ENCODE measurements at places on chromosomes 7 and 10.
A peak's percentile ranks its signal among the peaks of the same experiment; 100 is the strongest.

- DNase-seq, result no peak
Observed at GRCh38 chr7:124996778-124997177, 67.2 kb upstream of the POT1 start.

GRCh38 chr10:133438711-133439273 lies 14.4 kb upstream of the SPRN start:
- DNase-seq, result peak; percentile 81

- DNase-seq, result no peak
Observed at GRCh38 chr7:101516851-101517250, 112.2 kb downstream of the MYL10 start.

GRCh38 chr10:2839081-2839725 lies 228.1 kb upstream of the PFKP start:
- DNase-seq, result peak; percentile 52

GRCh38 chr10:52129410-52130178 lies 184.5 kb upstream of the DKK1 start:
- no peak for DNase-seq

GRCh38 chr7:142018154-142018553 lies 22.5 kb downstream of the MGAM start:
- no peak for DNase-seq

GRCh38 chr10:14259696-14260566 lies 70.8 kb downstream of the FRMD4A start:
- no peak for DNase-seq

GRCh38 chr10:132449051-132449810 lies 52.2 kb downstream of the PWWP2B start:
- DNase-seq, result peak; percentile 75

DNA sequence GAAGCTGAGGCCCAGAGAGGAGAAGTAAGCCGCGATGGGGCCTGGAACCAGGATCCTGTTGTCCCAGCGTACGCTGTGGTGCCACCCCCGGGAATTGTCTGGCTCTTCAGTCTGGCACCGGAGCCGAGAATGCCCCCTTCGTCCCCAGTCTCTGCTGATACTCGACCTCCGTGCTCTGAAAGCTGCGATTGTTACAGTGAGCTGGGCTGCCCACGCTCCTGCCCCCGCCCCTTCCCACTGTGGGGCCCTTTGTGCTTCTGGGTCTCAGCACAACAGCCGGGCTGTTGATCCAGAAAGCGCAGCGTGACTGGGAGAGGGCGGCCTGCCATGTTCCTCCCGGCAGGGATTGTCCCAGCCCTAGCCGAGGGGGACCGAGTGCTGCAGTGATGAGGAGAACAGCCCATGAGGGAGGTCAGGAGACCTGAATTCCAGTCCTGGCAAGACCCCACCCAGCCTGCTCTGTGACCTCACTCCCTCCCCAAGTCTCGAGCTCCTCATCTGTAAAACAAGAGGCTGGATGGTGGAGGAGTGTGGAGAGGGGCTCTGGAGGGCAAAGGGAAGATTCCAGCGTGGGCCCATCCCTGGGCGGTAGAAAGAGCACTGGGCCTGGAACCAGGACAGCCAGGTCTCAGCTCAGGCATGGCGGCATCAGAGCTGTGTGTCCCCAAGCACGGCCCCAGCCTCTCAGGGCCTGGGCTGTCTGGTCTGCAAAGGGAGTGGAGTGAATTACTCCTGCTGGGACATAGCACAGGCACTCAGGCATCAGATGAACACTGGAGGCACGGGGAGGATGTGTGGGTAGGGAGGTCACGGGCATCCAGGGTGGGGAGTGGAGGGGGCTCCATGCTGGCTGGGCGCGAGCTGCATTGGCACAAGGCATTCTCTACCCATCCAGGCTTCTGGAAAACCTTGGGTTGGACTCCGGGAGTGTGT lies 43.6 kb downstream of the TSPAN15 start:
- DNase-seq, result no peak
